ENCODE measurements at places on chromosomes 12 and 14.

- peak; percentile 73 for DNase-seq
Observed at GRCh38 chr12:14394317-14395073, 29.0 kb downstream of the ATF7IP start.

- no peak for DNase-seq
Observed at GRCh38 chr14:80988735-80989429, 33.5 kb downstream of the TSHR start.

DNA sequence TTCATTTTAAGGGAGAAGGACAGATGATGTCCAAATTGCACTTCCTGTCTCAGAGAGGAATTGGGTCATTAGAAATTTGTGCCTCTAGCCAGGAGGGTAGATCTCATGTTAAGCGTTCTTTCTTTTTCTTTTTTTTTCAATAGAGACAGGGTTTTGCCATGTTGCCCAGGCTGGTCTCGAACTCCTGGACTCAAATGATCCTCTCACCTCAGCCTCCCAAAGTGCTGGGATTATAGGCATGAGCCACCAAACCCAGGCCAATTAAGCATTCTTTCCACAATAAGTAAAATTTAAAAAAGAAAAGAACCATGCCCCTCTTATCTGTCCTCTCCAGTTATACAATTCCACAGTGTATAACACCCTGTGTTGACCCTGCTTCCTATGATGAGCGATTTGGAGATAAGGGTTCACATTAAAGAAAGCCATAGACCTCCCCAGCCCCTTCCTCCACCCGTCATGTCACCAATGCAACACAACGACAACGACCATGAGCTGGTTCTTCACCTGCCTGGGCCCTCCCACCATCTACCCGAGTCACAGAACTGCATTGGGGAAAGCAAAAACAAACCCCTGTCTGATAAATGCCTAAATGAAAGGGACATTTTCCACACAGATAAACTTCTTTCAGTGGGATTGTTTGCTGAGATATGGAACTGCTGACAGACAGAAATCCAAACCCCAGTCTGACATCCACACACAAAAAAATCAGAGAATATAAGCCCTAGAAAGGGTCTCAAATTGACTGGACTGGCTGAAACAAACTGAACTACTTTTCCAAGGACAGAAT, 37.3 kb downstream of the SSH1 start:
- DNase-seq, result no peak

DNA sequence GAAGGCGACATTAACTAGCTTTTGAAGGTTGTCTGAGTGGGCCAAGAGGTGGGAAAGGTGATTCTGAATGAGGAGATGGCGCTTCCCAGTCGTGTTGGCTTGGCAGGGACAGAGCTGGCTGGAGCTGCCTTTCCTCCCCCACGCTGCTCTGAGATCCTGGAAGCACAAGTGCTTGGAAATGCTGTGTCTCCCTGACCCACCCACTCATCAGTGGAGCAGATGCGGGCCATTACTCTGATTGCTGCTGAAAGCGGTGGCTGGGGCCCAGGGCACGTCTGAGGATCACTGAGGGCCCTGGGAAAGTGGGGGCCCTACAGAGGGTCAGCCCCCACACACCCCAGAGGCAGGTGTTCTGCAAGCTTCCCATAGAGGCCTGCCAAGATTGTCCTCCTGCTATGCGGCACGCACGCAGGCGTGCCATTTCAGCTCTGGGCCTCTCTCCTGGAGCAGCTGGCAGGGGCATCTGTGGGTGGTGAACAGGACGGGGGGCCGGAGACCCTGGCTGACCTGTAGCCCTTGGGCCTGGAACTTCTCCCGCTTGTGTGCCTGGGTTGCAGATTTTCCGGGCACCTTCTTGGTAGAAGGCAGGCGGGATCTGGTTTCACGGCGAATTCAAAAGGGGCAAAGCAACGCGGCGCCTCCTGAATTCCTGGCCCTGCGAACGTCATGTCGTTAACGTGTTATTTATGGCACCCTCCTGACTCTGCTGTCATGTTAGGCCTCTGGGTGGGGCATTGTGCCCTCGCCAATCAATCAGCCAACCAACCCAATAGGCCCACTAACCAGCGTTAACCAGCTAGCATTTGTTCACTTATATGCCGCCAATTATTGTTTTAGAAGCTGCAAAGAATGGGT, 133.8 kb upstream of the TBX3 start:
- DNase-seq, result no peak

GRCh38 chr12:66637699-66638301, 41.1 kb downstream of the GRIP1 start:
- no peak for DNase-seq

DNA sequence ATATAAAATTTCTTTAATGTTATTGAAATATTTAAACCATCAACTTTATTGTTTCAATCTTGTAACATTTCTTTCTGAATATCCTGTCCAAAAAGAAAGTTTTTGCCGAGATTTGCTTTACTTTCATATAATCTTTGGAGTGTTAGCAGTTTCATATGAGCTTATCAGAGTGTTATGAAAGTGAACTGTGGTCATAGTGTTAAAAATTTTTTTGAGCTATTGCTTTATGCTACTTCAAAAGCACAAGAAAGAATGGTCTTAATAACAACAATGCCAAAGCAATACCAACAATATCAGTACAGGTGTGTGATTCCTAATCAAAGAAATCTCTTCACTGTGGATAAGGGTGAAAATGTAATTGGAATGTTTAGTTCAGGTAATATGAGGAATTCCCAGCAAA, 1994.9 kb upstream of the FLRT2 start:
- no peak for DNase-seq

All from dermis blood vessel endothelial cell (primary cell).